ENCODE measurements at places on chromosomes 2 and 18. TPM values are rescaled to one million over a fixed set of nuclear protein-coding genes. Genes with fewer than 3 reads are reported as not detected.

Gene SCN9A
- not detected for total RNA-seq

Gene RRM2
- total RNA-seq, result 24.8 TPM

Gene GULP1
- not detected for total RNA-seq

Gene PHLPP1
- 5.1 TPM for total RNA-seq

Gene PSMA8
- total RNA-seq, result not detected

Gene SPDYA
- 0.76 TPM for total RNA-seq

Gene CDKL4
- total RNA-seq, result 14.3 TPM

DNA sequence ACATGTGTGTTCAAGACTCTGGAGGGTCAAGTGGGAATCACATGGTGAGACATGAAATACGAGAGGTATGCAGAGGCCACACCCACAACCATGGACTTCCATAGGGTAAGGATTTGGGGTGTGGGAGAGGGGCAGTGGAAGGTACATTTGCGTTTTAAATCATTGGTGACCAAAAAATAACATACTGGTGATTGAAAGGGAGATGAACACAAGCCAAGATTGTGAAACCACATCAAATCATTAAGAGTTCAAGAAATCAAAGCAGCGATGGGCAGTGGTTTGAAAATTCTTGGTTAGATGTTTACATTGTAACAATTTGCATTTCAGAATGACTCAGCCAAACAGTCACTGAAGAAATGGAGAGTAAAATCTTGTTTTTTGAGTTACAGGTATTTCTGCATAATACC is 1.9 kb upstream of the CABYR start:
- H3K36me3 ChIP-seq, result no peaks in the 10 kb centered on the region
- no peaks in the 10 kb centered on the region for H3K4me1 ChIP-seq
- no peak overlapping the region for H3K4me3 ChIP-seq

DNA sequence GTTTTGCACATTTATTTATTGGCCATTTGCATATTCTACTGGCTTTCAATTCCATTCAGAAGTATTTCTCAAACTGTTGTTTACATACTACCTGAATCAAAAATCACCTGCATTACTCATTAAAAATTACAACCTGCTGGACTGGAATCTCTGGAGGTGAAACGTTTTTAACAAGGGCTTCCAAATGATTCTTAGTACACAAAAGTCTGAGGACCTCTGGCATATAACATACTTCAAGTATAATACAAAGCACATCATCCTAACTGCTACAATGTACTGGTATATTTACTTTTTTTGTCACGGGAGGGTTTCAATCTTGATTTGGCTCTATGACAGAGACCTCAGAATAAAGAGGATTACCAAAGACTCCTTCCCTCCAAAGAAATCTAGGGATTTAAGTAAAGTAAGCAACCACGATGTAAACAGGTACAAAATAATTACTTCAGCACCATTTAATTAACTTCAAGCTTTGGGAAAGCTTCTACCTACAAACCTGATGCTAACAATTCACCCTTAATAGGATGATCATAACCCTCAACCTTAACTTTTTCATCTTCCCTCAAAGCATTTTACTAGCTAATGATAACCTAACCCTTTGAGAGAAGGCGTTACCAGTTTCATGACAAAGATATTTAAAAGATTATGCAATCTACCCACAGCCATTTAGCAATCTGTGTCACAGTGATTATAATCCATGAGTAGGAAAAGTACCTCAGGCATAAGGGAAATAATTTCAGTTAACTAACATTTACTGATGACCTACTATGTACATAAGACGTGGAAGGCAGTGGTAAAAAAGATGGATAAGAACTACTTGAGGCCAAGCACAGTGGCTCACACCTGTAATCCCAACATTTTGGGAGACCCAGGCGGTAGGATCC is 24.7 kb downstream of the ATAD2B start:
- H3K36me3 ChIP-seq, result no peaks in the 10 kb centered on the region
- H3K4me3 ChIP-seq, result no peak overlapping the region
- H3K27me3 ChIP-seq, result no peaks in the 10 kb centered on the region
- DNase-seq, result no peak
- no peak overlapping the region for H3K27ac ChIP-seq
- peaks cover 43% of the 10 kb centered on the region for H3K4me1 ChIP-seq

- no peak overlapping the region for H3K27ac ChIP-seq
- no peaks in the 10 kb centered on the region for H3K36me3 ChIP-seq
- H3K4me1 ChIP-seq, result no peaks in the 10 kb centered on the region
- H3K4me3 ChIP-seq, result no peak overlapping the region
- H3K27me3 ChIP-seq, result no peaks in the 10 kb centered on the region
Observed at GRCh38 chr2:189608795-189609422, 28.3 kb upstream of the SLC40A1 start.

DNA sequence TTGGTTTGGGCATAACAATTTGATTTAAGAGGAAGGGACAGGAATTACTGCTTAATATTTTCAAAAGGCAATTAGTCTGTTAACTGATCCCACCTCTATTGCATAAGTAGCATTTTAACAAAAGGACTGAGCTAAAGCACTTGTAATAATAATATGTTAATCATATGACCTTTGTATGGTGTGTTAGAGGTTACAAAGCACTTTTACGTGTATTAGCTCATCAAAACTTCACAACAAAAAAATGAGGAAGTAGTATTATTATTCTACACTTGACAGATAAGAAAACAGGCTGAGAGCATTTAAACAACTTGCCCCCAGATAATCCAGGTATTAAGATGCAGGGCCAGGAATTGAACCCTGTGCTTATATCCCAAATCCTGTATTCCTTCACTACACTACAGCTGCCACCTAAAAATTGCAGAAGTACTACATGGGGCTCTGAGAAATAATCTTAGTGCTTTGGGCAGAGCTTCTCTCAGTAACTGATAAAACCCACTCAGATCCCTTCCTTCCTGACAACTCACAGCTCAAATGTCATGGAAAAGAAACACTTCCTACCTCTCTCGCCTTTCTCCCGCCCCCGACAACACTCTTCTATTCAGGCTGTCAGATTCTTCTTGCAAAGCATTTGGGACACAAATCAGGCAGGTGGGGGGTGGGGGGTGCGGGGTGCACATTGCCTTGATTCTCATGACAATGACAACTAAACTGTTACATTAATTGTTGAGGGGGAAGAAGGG is 20.7 kb upstream of the KCTD1 start:
- H3K4me3 ChIP-seq, result no peak overlapping the region
- H3K27ac ChIP-seq, result no peak overlapping the region
- no peak for DNase-seq
- no peaks in the 10 kb centered on the region for H3K36me3 ChIP-seq

- no peak for DNase-seq
- no peaks in the 10 kb centered on the region for H3K36me3 ChIP-seq
- no peak overlapping the region for H3K4me3 ChIP-seq
- H3K27ac ChIP-seq, result no peak overlapping the region
Observed at GRCh38 chr18:51751901-51752300, 554.4 kb upstream of the MEX3C start.

DNA sequence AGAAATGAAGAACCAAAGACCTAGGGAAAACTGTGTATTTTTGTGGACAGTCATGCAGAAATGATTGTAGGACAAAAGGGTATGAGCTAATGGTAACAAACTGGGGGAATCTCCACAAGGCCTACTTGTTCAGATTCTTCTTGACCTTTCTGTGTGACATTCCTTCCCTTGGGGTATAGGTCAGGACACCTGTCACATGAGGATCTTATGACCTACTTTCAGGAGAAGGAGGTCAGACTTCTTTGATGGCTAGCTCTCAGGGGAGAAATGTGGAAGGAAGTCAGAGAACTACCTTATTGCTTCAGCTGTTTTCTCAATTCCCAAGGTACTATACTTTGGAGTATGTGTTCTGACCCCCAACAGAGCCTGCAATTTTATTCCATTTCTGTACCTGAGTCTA is 40.7 kb upstream of the TANK start:
- no peak for DNase-seq
- no peak overlapping the region for H3K4me3 ChIP-seq
- peaks cover 83% of the 10 kb centered on the region for H3K4me1 ChIP-seq
- H3K27ac ChIP-seq, result peak overlapping the region; percentile 100
- H3K36me3 ChIP-seq, result no peaks in the 10 kb centered on the region
- no peaks in the 10 kb centered on the region for H3K27me3 ChIP-seq

DNA sequence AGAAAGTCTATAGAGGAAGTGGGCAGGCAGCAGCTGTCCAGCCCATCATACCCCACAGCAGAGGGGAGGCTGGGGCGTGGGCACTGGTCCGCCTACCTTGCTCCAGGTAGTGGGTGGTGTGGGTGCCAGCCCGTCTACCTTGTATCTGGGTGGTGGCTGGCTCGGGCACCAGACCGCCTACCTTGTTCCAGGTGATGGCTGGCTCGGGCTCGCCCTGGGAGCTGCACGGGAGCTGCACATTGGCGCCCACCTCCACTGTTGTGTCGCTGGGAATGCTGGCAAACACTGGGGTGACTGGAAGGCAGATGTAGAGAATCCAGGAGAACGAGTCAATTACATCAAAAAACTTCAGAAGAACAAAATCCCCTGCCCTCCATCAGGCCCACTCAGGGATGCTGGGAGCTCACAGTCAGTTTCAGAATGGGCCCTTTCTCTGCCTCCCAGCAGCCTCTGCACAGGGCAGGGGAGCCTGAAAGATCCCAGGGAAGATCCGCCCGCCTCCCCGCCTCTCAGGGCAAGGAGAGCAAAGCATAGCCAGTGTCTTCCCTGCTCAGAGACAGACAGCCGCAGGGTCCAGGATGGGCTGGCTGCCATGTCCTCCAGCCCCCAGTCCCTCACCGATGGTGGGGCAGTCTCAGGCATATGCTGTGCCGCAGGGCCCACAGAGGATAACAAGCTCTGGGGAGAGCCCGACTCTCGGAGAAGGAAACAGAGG is 82.3 kb downstream of the PXDN start:
- no peaks in the 10 kb centered on the region for H3K4me1 ChIP-seq
- H3K27ac ChIP-seq, result no peak overlapping the region
- no peak for DNase-seq
- H3K36me3 ChIP-seq, result no peaks in the 10 kb centered on the region
- H3K27me3 ChIP-seq, result no peaks in the 10 kb centered on the region

DNA sequence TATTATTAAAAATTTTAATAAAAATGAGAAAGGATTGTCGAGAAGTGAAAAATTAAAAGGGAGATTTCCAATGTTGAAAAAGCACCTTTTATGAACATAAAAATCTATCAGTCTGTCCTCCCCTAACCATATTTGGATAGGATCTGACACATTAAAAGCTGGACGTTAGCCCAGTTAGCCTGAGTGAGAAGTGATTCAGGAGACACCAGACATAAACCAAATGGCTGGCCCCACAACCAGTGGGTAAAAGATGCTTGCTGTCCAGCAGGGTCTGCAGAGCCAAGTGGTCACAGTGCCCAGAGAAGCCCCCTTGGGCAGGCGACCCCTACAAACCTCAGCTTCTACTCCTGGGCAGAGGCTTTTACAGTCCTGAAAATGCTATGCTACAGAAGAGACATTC is 253.8 kb upstream of the LYPD1 start:
- H3K27ac ChIP-seq, result no peak overlapping the region
- H3K27me3 ChIP-seq, result no peaks in the 10 kb centered on the region
- DNase-seq, result no peak
- no peaks in the 10 kb centered on the region for H3K36me3 ChIP-seq
- H3K4me3 ChIP-seq, result no peak overlapping the region
- no peaks in the 10 kb centered on the region for H3K4me1 ChIP-seq

GRCh38 chr2:158407031-158407430 is 49.5 kb downstream of the CCDC148 start:
- no peaks in the 10 kb centered on the region for H3K4me1 ChIP-seq
- H3K4me3 ChIP-seq, result no peak overlapping the region
- DNase-seq, result no peak
- no peaks in the 10 kb centered on the region for H3K27me3 ChIP-seq

DNA sequence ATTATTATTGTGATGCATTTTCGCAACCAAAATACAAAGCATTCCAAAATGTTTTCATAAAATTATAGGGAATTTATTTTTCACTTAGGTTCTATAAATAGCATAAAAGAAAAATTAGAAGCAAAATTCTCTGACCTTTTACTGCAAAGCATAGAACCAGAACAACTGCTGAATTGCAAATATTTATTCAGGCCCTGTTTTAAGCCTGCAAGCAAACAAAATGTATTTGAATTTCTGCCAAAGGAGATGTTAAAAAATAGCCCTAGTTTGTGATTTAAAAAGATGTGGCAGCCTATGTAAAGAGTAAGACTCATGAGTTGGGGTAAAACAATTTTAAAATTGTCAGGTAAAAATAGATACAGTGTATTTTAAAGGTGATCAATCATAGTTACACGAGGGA is 138.1 kb downstream of the KCNJ3 start:
- no peaks in the 10 kb centered on the region for H3K27me3 ChIP-seq
- no peaks in the 10 kb centered on the region for H3K4me1 ChIP-seq
- H3K4me3 ChIP-seq, result no peak overlapping the region
- no peak for DNase-seq
- no peak overlapping the region for H3K27ac ChIP-seq
- no peaks in the 10 kb centered on the region for H3K36me3 ChIP-seq

GRCh38 chr2:19936203-19936602 is 34.4 kb upstream of the TTC32 start:
- no peak overlapping the region for H3K27ac ChIP-seq
- DNase-seq, result no peak
- no peaks in the 10 kb centered on the region for H3K27me3 ChIP-seq
- no peak overlapping the region for H3K4me3 ChIP-seq

- no peak for DNase-seq
- no peaks in the 10 kb centered on the region for H3K27me3 ChIP-seq
- H3K36me3 ChIP-seq, result no peaks in the 10 kb centered on the region
- H3K27ac ChIP-seq, result no peak overlapping the region
- no peak overlapping the region for H3K4me3 ChIP-seq
Observed at GRCh38 chr2:134818321-134818720, 20.1 kb upstream of the ACMSD start.

DNA sequence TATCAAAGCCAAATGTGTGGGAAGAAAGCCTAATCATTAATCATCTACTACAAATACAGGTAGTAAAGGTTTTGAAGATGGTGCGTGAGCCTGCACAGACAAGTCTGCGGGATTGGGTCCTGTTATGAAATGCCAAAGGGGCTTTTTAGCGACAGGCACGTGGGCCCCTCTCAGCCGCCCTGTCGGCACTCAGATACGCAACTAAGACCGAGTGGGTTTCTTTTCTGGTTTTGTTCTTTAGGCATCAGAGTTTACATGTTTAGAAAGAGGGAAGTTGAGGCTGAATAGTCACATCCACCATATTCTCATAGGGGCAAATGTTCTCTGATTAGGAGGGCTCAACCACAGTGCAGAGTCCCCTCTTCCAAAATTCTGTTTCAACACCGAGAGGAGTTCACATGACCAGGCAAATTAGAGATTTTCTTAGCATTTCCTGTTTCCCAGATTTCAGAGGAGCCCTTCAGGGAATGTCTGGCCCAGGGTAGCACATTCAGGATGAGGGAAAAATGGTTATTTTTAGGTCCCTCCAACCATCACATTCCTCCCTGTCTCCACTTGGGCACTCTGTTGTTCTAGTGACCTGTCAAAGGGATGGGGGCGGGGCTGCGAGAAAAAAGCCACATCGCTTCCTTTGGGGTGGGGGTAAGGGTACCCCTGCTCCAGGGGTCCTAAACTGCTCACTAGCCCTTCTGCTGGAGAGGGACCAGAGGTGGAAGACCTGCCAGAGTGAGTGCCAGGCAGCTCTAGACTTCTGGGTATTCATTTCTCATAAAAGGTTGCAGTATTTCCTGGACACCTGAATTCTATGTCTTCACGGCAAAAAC is 159.2 kb downstream of the BCL2 start:
- DNase-seq, result peak; percentile 59
- H3K4me1 ChIP-seq, result peaks cover 97% of the 10 kb centered on the region
- H3K27ac ChIP-seq, result peak overlapping the region; percentile 91
- H3K36me3 ChIP-seq, result no peaks in the 10 kb centered on the region

Data from Karpas-422 (cell line).